ENCODE measurements at places on chromosomes 16 and 17.

DNA sequence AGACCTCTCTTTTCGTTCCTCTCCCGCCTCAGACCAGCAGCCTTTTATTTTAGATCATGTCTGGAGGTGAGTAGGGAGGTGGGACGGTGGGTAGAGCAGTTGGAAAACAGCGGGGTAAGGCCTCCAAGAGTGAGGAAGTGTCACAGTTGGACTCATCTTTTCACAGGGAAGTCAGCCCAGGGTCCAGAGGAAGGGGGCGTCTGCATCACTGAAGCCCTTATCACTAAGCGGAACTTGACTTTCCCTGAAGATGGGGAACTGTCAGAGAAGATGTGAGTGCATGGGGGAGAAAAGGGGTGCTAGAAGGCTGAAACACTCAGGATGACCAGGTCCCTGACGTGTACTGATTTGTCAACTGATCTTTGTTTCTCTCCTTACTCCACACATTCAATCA lies 461 bp downstream of the LRRC46 start:
- no peak for DNase-seq

DNA sequence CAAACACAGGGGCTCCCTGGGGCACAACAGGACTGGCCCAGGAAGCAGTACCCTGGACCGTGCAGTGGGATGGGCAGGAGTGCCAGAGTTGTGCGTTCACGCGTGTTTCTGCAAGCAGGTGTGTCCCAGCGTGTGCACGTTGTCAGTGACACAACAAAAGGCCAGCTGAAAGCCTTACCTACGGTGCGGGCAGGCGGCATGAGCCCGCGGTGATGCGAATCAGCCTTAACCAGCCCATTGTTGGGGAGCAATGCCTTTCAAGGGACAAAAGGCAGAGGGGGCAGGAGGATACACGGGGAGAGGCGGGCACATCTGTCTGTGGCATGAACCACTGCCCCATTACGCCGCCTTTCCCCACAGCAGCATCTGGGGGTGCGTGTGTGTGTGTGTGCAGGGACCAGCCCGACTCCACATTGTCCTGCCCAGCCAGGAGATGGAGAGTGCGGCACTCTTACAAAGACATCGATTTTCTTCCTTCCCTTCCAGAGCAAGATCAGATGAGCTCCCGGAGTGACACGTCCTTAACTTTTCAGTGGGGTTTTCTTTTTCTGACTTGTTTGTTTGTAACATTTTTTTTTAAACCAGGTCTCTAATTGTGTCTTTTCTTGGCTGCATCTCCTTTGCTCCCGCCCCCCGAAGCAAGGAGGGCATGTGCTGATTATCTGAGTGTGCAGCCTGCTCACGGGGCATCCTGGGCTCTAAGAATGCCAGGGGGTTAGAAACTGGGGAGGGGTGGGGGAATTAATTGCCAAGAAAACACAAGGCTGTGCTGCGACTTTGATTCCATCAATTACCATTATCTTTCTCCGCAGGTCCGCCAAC lies 158.1 kb downstream of the ZNF423 start:
- DNase-seq = no peak

DNA sequence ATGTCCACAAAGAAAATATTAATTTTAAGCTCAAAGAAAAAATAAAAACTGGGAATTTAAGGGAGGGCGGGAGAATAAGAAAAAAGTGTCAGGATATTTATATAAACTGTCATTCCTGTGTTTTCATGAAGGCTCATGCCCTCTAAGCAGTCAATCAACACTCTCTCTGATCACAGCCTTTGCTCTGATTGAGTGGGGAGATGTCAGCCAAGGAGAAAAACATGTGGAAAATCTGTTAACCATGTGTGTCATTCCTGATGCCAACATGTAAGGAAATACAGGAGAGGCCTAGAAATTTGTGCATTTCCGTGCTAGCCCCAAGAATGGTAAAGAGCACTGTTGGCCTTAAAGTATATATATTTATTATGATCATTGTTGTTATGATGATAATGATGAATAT lies 137.9 kb upstream of the IRX5 start:
- DNase-seq = no peak

DNA sequence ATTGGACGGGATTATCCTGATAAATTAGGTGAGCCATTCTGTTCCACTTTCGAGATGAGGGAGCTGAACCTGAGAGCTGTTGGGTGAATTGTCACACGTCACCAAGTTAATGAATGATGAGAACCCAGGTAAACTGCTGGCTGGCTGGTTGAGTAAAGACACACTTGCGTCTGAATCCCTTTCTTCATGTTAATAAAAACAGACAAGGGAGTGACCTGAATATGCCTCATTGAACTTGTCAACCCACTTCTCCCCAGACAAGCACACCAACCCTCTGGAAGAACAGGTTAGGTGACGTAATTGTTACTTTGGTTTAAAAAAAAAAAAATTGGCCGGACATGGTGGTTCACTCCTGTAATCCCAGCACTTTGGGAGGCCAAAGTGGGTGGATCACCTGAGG lies 400.9 kb upstream of the CDH5 start:
- DNase-seq = no peak

DNA sequence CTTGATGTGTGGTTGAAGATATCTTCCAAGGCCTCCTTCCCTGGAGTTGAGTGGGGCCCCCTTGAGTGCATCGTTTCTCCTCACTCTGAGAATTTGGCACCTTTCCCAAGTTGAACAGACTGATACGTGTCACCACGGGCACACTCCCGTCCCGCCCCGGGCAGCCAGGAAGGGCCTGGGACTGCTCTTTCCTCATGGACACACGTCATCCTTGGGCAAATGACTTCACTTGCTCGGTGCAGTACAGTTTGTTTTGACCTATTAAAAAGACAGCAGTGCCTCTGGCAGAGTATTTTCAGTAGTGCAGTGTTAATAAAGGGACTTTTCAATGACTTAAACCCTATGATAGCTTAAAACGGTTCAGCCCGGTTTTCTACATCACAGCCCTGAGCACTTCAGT lies 59.9 kb downstream of the SEC14L1 start:
- DNase-seq = no peak

DNA sequence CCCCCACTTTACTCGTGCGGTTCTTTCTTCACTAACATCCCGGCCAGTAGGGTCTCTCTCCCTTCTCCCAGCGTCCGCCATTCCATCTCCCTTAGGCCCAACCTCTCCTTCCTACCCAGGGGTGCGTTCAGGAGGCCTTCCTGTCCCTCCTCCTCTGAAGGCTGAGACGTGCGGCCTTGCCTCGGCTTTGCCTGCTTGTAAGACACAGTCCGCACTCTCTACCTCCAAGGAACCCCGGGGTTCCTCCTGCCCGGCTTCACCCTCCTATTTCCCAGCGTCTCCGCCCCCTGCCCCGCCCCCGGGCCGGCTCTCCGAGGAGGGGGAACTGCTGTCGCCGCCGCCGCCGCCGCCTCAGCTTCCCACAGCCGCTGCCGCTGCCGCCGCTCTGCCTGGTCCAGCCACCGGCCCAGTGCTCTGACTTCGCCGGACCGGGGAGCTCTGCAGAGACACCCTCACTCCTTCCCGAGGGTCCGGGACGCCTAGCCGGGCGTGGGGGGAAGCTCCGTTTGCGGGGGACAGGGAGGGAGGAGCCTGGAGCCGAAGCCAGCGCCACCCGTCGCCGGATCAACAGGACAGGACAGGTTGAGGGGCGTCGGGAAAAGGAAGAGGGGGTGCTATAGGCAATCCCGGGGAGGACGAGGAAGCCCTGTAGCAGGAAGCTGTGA lies 1.2 kb upstream of the FGF11 start:
- no peak for DNase-seq

Data from activated T-helper 1 cell treated with anti-CD3 and anti-CD28 coated beads, Interleukin-2, amount 50 U/mL, for 16 hours (primary cell).